ENCODE measurements at places on chromosomes 11 and 22. TPM values are rescaled to one million over a fixed set of nuclear protein-coding genes. Genes with fewer than 3 reads are reported as not detected.

The ESAM gene
- total RNA-seq, result 10.5 TPM

DNA sequence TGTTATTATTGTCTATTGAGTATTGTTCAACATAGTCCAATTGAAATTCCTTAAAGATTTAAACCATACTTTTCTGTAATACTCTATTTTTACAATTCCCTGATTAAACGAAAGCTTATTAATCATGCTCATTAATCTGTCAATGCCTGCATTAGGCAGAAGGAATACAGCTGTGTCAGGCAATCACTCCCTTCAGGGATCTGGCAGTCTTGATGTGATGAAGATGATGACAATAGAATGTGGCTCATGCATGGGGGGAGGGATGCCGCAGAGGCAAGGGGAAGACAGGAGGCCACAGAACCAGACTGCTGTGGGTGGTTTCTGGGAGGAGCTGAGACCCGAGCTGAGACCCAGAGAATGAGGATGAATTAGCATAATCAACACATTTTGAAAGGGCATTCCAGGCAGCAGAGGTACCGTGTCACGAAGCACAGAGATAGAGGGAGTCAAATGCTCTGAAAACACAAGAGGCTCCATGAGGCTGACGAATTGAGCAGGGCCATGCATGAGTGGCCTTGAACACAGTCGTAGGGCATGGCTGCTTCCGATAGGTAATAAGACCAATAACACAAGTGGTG lies 1075.5 kb downstream of the OPCML start:
- DNase-seq, result no peak

DNA sequence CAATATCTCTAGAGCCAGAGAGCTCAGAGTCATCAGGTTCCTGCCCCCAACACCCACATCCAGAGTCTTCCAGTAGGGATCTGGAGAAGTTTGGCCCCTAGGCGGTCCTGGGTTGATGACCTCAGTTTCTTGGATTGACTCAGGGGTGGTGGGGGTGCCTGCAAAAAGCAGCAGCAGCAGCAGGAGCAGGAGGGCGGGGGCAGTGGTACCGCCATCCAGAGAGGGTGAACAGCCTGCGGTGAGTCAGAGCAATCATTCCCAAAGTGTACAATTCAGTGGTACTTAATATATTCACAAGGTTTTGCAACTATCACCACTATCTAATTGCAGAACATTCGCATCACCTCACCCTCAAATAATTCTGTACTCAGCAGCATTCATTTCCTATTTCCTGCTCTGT lies 9.9 kb upstream of the SEC14L3 start:
- DNase-seq, result no peak

DNA sequence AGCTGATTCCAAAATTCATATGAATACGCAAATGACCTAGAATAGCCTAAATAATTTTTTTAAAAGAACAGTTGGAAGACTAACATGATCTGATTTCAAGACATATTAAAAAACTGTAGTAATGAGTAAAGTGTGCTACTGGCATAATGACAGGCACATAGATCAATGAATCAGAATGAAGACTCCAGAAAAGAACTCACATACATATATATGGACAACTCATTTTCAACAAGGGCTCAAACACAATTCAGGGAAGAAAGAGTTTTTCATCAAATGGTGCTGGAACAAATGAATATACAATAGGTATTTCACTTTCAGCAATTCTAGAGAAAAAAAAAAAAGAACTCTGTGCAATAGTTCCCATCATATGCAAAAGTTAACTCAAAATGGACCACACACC lies 33.7 kb downstream of the BTBD10 start:
- DNase-seq, result no peak

DNA sequence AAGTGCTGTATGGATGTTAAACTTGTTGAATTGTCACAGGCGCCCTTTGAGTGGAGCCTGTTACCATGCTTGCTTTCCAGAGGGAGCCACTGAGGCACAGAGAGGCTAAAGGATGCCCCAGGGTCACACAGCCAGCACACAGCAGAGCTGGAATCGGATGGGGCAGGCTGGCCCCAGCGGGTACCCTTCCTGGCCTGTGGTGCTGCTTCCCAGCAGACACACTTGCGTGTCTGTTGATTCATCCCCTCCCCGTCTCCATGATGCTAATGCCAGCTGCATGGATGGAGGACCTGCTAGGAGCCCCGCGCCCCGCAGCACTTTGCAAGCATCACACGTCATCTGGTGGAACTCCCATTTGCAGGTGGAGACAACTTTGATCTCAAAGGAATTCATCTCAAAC lies 52.4 kb upstream of the SHISAL1 start:
- DNase-seq, result no peak

GRCh38 chr22:46652081-46652846 lies 32.1 kb downstream of the GRAMD4 start:
- peak; percentile 79 for DNase-seq

Measured in left lobe of liver (tissue), 2 donors.